Activated naive CD8-positive, alpha-beta T cell treated with anti-CD3 and anti-CD28 coated beads, Interleukin-2, amount 50 U/mL, for 16 hours (primary cell): ENCODE measurements at places on chromosomes 1 and 21.

GRCh38 chr21:37513383-37513782 is 146.8 kb downstream of the DYRK1A start:
- DNase-seq, result no peak

DNA sequence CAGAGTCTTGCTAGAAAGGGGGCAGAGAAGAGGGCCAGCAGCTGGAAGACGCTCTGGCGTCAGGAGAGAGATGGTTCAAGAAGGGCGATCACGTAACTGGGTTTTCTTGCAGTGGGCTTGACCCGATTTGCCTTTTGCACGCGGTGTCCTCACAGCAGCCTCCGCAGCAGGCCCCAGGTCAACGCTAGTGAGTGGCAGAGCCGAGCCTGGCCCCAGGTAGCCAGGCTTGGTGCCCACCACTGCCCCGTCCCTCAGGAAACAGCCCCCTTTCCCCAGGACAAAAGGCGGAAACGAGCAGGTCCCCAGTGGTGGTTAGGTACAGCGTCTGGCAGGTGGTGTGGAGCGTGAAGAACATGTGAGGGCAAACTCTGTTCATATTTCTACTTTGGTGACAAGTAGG is 8.6 kb upstream of the UTS2 start:
- DNase-seq, result no peak

- no peak for DNase-seq
These were observed 822 bp upstream of the ELOVL1 start for GRCh38 chr1:43368646-43369020.

- DNase-seq, result no peak
These were observed 83.2 kb downstream of the BCAR3 start for GRCh38 chr1:93598396-93598795.

- no peak for DNase-seq
These were observed 25.8 kb downstream of the EPHA2 start for GRCh38 chr1:16129921-16130543.

DNA sequence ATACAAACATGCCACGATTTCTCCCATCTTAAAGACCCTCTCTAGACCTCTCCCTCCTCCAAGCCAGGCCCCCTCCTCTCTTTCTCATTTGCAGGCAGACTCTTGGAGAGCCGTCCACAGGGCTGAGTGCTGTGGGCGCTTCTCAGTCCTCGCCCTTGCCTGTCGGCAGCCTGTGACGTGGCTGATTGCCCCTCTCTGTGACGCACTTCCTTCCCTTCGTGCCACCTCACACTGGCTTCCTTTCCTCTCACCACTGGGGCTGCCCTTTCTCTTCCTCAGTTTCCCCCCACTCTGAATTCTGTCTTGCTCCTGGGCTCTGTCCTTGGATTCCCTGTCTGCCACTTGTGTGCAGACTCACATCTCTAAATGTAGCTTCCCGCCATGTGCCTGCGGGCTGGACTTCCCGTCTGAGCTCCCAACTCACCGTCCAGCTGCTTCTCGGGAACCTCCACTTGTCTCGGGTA is 227.2 kb downstream of the CAMTA1 start:
- no peak for DNase-seq

- no peak for DNase-seq
These were observed 51.1 kb downstream of the SWT1 start for GRCh38 chr1:185207980-185208602.

DNA sequence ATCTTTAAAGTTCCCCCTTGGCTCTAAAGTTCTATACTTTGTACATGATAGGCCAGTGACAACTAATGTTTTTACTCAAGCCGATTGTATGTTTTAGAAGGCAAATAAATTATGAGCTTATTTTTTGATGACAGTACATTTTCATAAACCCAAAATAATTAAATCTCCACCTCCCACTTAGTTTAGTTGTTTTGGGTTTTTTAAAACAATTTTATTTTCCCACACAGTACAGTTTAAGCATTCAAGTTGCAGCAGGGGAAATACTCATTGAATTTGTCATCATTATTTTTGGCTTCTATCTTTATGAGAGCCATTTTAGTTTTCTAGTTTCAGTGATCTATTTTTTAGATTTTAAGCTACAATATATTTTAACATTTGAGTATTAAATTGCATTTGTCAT is 93.6 kb downstream of the OLFML2B start:
- DNase-seq, result no peak

- no peak for DNase-seq
These were observed 277.3 kb upstream of the FMN2 start for GRCh38 chr1:239814306-239814881.

DNA sequence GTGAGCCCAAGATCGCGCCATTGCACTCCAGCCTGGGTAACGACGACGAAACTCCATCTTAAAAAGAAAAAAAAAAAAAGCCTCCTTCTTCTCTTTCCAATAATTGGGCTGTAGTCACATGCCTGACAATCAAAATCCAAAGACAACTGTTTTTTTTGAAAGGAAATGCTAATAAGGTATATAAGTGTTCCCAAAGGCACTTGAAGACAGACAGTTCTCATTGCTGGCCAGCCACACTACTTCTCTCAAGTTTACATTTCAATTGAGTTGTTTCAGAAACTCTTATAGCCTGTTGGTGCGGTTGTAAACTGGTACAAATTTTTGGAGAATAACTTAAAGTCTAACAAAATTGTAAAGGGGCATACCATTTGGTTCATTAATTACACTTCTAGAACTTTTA is 23.3 kb downstream of the GATAD2B start:
- no peak for DNase-seq

DNA sequence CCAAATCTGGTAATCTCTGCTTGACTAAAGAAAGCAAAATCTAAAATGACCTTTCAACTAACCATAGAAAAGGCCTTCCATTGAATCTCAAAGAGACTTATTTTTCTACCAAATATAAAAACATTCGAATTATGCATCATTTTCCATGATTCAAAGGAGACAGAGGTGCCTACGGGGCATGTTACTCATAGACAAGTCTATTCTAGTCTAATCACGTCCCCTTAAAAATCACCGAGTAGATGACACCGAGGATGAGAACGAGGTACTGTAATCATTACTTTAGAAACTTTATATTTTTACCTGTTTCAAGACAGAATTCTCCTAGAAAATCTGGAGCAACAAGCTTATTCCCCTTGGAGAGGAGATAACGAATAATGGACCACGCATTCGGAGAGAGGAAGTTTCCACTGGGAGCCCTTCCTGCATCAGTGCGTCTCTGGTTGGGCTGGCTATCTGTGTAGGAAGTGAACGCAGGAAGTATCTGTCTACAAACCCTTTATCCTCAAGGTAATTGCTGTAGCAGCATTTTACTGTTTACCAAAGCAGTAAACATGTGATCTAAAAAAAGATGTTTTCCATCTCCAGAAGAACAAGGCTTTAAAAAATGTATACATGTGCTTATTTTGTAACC is 9.5 kb downstream of the ERG start:
- no peak for DNase-seq

DNA sequence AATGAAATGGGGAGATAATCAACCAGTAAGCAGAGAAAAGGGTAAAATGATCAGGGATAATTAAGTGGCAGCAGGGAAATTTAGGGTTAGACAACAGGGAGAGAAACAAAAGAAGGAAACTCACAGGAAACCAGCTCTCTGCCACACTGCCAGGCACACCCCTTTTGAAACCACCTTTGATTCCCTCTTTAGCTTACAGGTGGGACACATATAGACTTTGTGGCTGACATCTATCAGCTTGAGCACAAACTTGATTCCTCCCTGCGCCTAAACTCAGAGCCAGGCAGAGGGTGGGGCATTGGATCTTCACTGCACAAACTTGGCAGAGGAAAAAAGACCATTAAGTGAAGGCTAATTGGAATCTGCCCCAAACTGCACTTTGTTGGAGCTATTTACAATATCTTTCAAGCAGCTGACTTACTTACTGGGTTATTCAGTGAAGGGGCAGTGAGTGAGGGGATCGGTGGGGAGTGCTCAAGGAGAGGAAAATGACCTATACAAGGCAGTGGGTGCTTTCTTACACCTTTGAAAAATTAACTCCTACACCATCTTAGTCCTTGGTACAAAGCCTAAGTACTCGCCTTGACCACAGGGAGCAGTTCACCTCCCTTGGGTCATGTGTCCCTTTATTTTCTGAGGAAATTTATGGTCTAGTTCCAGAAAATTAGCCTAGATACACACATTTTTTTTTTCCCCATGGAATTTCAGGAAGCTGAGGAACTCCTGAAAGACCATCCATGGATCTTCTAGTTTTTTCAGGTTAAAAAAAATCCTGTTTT is 60.2 kb downstream of the PBX1 start:
- no peak for DNase-seq

- no peak for DNase-seq
These were observed 717.9 kb downstream of the AMY1C start for GRCh38 chr1:104467590-104467989.

DNA sequence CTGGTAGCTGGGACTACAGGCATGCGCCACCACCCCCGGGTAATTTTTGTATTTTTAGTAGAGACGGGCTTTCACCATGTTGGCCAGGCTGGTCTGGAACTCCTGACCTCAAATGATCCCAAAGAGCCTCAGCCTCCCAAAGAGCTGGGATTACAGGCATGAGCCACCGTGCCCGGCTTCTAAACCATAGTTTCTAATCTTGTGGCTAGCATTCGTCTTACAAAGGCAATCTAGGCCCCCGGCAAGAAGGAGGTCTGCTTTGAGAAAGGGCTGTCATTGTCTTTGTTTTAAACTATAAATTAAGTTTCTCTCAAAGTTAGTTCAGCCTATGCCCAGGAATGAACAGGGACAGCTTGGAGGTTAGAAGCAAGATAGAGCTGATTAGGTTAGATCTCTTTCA is 10.3 kb upstream of the L1TD1 start:
- DNase-seq, result no peak

DNA sequence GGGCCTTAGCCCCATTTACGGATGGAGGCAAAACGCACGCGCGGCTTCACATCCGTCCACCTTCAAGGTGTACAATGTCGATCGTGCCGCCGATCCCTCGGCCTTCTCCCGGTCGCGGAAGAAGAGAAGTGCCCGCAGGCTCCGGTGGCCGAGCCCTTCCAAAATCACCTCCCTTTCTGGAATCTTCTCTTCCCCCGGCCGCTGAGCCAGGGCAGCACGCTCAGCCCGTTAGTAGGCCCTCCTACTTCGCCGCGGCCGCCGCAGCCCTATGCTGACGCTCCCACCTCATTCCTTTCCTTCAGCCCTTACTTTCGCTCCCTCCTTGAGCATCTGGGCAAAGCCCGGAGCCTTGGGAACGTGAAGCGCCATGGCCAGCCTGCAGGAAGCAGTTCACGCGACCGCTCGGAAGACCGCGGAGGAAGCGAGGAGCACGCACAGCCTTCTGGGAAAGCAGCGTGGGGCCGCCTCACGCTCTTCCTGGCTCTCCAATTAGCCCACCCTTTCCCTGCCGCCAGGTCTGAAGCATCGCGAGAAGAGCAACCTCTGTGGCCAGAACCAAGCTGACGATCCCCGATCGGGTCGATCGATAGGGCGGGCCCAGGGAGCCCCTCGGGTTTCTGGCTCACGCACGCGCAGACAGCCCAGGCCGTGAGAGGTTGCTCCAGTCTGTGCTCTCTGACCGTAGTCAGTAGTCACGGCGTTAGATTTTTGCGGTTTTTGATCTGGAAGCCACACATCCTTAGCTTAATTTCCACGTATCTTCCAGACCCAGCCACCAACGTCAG is at the start of gene CCT8:
TSS of gene CCT8 (minus strand) at position 427 of the 785 bp plus-strand sequence. CDS start at position 369, 58 bp downstream.
- DNase-seq, result peak; percentile 95

DNA sequence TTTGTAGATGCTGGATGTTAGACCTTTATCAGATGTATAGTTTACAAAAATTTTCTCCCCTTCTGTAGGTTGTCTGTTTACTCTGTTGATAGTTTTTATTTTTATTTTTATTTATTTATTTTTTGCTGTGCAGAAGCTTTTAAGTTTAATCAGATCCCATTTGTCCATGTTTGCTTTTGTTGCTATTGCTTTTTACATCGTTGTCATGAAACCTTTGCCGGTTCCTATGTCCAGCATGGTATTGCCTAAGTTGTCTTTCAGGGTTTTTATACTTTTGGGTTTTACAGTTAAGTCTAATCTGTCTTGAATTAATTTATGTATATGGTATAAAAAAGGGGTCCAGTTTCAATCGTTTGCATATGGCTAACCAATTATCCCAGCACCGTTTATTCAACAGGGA is 819.5 kb downstream of the KCNT2 start:
- no peak for DNase-seq

- no peak for DNase-seq
These were observed 18.7 kb upstream of the GOLT1A start for GRCh38 chr1:204232526-204232925.

GRCh38 chr1:47431534-47431933 is 6.3 kb upstream of the FOXD2 start:
- no peak for DNase-seq

DNA sequence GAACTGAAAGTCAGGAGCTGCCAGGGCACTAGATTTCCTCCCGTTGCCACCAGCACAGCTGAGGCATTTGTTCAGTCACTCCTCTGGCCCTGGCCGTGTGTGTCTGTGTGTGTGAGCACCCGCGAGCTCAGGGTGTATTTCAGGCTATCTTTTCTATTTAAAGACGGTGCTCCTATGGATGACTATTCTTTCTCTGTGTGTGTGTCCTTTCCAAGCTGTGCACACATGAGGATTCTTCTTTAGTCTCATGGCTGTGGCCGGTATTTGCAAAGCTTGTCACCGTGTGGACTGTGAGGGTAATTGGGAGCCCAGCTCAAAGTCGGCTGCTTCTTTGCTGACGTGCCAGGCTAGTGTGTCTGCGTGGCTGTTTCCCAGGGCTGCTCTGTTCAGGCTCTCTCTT is 3.0 kb upstream of the KCND3 start:
- DNase-seq, result no peak

- DNase-seq, result peak; percentile 48
These were observed at the start of the genes PLA2G2C and UBXN10 for GRCh38 chr1:20185834-20186782. TSS of gene PLA2G2C (minus strand) at chr1:20186518. CDS start at chr1:20177363, 9,155 bp downstream. TSS of gene UBXN10 (plus strand) at chr1:20186096. CDS start at chr1:20190562, 4,466 bp downstream.

DNA sequence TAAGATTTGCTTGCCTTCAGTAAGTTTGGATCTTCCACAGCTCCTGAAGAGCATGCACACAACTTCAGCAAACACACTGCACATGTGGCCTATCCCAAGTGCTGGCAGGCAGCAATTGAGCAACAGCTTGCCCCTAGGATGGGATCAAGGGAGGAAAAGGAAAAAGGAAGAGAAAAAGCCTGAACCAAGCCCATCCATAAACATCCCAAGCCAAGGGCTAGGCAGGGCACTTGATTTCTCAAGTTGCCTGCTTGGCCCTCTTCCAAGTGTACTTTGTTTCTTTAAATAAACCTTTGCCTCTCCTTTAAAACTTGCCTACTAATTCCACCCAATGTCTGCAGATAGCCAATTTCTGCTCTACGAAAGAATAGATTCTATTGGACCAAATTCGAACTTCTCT is 49.0 kb upstream of the OLFM3 start:
- DNase-seq, result no peak

GRCh38 chr1:38815903-38816627 is 43.5 kb downstream of the RRAGC start:
- no peak for DNase-seq
